ENCODE measurements at places on chromosomes 13 and 19. TPM values are rescaled to one million over a fixed set of nuclear protein-coding genes. Genes with fewer than 3 reads are reported as not detected.

UNC13A gene
- not detected for total RNA-seq

ZNF221 gene
- total RNA-seq: 2.1 TPM

ZNF616 gene
- 3.7 TPM for total RNA-seq

ZNF208 gene
- not detected for total RNA-seq

RCBTB2 gene
- 2.1 TPM for total RNA-seq

ZNF844 gene
- total RNA-seq: 4.0 TPM

NXNL1 gene
- not detected for total RNA-seq

OR7D4 gene
- total RNA-seq: not detected

ZNF625 gene
- 7.7 TPM for total RNA-seq

SOX1 gene
- total RNA-seq: not detected

PSG1 gene
- total RNA-seq: not detected

LILRB2 gene
- not detected for total RNA-seq

COG6 gene
- total RNA-seq: 19.1 TPM
